ENCODE measurements at places on chromosomes 1 and 21.

- peak; percentile 28 for DNase-seq
Measured at GRCh38 chr1:193058529-193059281, 455 bp downstream of the UCHL5 start.

- DNase-seq = no peak
Measured at GRCh38 chr1:85326336-85326735, 49.9 kb upstream of the BCL10 start.

DNA sequence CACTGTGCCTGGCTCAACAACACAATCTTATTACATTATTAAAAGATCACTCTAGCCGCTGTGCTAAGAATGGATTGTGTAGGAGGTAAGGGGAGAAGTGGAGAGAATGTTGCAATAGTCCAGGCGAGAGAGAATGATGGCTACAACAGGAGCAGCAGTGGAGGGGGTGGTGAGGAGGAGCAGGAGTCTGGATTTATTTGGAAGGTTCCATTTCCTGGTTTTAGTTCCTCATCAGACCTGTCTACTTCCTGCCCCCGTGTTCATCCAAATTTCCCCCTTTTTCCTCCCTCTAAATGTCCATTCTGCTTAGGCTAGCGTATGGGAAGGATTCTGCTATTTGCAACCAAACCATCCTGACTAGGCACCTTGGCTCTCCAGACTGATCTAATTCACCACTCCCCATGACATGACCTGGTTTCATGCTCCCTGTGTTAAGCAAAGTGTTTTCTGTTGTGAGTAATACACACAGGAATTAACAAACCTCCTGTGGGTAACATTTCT lies 35.1 kb upstream of the EYA3 start:
- no peak for DNase-seq

GRCh38 chr1:205458777-205459566 lies 3.1 kb upstream of the BLACAT1 start:
- no peak for DNase-seq

DNA sequence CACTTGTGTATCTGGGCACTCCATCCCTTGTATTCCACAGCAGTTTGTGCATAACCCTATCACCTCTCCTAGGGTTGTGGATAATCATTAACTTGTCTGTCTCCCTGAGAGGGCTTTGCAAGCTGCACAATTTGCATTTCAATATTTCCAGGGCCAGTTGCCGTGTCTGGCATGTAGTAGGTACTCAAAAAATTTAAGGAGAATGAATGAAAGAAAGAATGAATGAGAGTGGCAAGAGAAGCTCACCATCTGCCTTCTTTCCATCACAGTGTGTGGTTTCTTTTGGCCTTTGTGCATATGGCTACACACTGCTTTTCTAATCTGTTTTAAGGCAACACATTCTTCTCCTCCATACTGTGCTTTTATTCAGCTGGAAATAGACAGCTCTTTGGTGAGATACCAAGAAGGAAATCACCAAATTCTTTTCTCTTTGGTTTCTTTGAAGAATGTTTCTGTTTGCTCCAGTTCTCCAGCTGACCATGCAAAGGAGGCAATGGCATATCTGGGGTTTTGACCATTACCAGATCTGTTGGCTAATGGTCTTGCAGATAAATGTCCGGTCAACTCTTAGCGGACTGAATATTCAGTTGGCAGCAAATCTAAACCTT lies 49.4 kb downstream of the NGF start:
- DNase-seq = no peak

DNA sequence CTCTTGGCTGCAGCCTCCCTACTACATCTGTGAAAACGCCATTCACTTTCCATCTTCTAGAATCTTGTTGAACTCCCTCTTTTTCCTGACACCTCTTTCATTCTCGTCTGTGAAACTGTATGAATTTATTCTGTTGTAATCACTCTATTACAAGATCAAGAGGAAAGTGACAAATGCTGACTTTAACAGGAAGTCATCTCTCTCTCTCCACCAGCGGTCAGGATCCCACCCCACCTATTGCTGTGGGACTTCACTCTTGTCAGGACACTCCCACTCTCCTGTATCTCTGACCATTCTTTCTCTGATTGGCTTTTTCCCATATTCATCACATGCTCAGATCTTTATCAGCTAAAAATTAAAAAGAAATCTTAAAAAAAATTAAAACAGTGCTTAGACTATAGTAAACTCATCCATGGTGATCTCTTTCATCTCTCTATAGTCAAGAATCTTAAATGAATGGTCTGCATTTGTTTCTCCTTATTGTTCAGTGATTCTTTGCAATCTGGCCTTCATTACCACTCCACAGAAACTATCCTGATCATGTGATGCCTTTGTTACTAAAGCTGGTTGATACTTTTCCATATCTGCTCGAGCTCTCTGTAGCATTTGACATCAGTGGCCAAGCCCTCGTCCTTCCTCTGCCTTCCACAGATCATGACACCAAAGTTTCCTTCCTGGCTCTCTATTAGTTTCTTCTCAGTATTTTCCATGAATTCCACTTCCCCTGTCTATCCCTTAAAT lies 113.6 kb downstream of the UCHL5 start:
- no peak for DNase-seq

- no peak for DNase-seq
Measured at GRCh38 chr1:150650193-150650592, 20.8 kb upstream of the ENSA start.

GRCh38 chr1:208192995-208193394 lies 51.2 kb downstream of the PLXNA2 start:
- DNase-seq = no peak

DNA sequence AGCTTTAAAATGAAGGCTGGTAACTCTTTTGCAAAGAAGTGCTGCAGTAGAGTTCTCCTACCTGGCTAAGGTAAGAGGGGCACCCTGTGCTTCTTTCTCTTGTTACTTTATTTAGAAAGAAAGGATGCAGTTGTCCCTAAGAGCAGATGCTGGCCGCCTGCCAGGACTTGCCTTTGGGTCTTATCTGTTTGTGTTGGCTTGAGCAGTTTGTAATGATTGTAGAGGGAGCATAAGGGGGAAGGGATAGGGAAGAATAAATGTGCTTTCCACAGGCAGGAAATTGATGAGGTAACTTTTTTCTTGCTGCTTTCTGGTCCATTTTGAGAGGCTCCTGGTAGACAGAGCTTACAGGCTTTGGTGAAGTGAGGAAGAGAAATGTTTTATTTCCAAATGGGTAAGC lies 229.6 kb downstream of the HHAT start:
- DNase-seq = no peak

DNA sequence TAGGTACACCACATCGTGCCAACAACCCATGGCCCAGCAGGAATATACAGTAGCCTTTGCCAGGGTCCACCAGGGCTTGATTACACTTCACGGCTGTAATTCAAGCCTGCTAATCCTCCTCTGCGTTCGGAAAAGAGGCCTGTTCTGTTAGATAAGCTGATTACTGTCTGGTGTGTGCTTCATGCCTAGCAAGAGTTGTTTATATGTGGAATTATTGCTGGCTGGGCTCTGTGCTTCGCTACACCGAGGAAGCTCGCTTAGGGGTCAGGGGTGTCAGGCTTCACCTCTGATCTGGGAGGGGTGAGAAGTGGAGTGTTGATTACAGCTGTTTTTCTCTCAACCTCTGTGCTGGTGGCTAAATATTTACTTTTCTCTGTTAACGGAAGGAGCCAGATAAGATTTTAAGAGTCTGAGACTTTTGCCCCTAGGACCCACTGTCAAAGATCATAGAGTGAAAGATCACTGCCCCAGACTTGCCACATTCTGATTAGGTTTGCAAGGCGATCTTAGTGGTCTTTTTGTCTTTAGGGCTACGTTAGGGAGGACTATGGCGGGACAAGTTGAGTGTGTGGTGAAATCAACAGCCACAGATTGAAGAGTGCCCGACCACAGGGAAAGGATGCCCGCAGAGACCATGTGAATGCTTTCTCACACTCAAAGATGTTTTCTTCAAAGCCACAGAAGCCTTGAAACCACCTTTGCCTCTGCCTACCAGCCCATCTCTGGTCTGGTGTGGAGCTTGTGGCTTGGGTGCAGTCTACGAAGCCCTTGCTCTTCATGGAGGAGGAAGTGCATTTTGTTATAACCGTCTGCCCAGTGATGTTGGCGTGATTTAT lies 216.1 kb downstream of the PBX1 start:
- DNase-seq = no peak

DNA sequence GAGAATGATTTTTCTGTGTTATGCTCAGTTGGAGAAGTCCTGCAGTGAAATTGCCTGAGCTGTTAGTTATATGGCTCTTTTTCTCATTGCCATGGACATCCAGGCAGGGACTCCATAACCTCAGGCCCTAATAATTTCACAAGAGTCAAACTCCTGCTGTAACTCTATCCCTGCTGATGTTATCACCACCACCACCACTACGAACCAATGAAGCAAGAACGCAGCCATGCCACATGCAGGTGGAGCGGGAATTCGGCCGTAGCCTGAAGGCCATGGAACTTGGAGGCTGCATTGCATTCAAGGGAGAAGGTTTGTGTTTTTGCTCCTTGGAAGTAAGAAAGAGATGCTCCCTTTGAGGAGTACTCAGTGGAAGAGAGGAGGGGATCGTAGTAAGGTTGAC lies 16.8 kb upstream of the DLGAP3 start:
- DNase-seq = no peak
